Prostate gland (tissue), 2 donors: ENCODE measurements at places on chromosomes 12 and 14.

DNA sequence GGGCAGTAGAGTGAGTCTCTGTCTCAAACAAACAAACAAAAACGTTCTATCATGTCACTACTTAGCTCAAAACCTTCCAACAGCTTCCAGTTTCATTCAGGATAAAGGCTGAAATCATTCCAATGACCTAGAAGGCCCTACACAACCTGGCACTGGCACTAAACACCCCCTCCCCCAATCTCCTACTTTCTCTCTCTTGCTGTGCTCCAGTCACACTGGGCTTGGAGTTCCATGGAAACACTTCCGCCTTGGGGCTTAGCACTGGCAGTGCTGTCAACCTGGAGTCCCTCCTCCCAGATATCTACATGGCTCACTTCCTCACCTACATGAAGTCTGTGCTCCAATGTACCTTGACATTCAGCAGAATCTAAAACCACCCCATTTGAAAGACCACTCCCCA lies 65.0 kb upstream of the SINHCAF start:
- no peak for DNase-seq

- no peak for DNase-seq
Observed at GRCh38 chr14:72519543-72519942, 374.4 kb downstream of the DPF3 start.

- no peak for DNase-seq
Observed at GRCh38 chr14:77761205-77761931, 412 bp upstream of the SNW1 start.

DNA sequence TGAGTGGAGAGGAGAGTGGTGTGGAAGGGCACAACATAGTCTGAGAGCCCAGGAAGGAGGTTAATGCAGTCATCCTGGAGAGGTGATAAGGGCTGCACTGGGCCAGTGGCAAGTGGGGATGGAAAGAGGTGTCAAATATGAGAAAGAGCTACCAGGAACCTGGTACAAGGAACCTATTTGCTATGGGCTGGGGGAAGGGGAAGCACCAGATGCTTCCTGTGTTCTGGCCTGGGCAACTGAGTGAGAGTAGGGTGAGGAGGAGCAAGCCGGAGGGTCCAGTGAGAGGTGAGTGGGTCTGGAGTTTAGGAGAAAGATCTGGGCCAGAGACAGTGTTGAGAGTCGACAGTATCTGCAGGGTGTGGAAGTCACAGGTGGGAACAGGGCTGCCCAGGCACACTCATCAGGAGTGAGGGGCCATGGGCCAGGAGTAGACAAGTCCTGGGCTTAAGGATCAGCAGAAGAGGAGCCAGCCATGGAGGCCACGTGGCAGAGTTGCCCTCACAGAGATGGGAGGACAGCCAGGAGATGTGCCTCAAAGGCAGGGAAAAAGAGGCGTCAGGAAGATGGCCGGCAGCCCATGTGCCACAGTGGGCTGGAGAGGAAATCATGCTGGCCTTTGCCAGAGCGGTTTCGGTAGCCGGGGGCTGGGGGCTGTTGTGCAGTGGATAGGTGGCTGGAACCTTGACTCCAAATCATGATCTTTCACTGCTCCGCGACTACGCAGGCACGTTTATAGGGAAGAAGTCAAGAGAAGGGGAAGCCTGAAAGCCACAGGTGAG lies 2.9 kb upstream of the AQP6 start:
- DNase-seq, result no peak

DNA sequence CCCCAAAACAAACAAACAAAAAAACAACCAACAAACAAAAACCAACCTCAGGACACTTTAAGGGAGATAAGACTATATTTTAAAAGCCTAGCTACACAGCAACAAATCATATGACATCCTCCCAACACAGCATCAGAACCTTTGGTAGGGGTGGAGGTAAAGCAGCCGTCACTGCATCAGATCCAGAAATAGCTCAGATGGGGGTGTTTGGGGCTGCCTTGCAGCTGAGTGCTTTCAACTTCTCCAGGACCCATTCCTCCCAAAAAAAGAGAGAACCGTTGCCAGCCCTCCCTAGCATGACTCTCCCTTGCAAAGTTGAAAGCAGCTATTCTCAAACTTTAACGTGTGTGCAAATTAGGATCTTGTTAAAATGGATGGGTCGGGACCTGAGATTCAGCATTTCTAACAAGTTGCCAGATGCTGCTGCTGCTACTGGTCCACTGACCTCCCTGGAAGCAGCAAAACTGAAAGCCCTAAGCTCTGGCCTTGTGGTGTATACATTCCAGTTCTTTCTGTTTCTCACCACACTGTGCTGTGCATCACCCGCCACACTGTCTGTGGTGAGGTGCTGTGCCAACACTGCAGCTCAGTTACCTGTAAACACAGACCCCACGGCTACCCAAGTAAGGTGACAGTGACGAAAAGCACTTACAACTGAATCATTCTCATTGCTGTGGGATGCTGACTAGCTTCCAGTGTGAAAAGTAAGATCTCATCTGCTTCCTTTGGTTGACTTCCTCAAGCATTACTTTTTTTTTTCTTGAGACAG lies 54.0 kb downstream of the SLC38A1 start:
- no peak for DNase-seq

- no peak for DNase-seq
Observed at GRCh38 chr12:49665384-49665783, 41.8 kb downstream of the FMNL3 start.

GRCh38 chr14:57704763-57705162 lies 161.1 kb downstream of the SLC35F4 start:
- DNase-seq, result no peak

DNA sequence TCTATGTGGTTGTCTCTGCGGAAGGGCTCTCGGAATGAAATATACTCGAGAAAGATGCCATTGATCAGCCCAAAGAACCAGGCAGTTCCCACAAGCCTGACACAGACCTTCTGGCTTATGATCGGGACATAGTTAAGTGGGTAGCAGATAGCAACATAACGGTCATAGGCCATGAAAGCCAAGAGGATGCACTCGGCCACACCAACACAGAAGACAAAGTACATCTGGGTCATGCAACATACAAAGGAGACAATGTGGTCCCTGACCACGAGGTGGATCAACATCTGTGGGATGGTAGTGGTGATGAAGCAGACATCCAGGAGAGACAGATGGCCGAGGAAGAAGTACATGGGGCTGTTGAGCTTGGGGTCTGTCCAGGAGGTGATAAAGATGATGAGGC lies 326 bp downstream of the OR10AD1 start:
- no peak for DNase-seq
